Fibroblast of lung (primary cell): ENCODE measurements at places on chromosomes 1 and 21. TPM values are rescaled to one million over a fixed set of nuclear protein-coding genes. Genes with fewer than 3 reads are reported as not detected.

DNA sequence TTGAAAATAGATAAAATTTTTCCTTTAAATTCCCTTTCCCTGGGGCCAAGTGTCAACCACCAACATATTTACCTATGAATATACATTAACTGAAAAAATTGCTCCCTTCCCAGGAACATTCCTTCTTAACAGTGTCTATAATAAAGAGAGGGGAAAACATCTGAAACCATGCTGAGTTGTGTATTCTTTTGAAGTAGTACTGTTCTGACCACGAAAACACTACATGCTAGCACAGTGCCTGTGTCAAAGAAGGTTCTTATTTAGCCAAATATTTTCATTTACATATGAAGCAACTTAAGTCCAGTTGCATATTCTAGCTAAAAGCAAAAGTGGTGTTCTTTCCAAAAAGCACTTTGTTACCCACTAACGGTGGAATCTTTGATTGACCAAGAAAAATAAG lies 311.2 kb downstream of the VAV3 start:
- no peak for DNase-seq
- H3K27me3 ChIP-seq = no peaks in the 10 kb centered on the region
- H3K36me3 ChIP-seq = no peaks in the 10 kb centered on the region
- H3K27ac ChIP-seq = no peak overlapping the region
- H3K4me1 ChIP-seq = peaks cover 3% of the 10 kb centered on the region

- H3K4me1 ChIP-seq = no peaks in the 10 kb centered on the region
- H3K4me3 ChIP-seq = no peak overlapping the region
- no peaks in the 10 kb centered on the region for H3K27me3 ChIP-seq
- DNase-seq = peak; percentile 85
- H3K27ac ChIP-seq = no peak overlapping the region
- H3K36me3 ChIP-seq = no peaks in the 10 kb centered on the region
These were observed 174.7 kb upstream of the PKN2 start for GRCh38 chr1:88509379-88509778.

- H3K36me3 ChIP-seq = no peaks in the 10 kb centered on the region
- H3K4me1 ChIP-seq = no peaks in the 10 kb centered on the region
- H3K4me3 ChIP-seq = no peak overlapping the region
- peak; percentile 87 for DNase-seq
- no peaks in the 10 kb centered on the region for H3K27me3 ChIP-seq
These were observed 33.1 kb downstream of the LTN1 start for GRCh38 chr21:28959367-28960099.

- no peak overlapping the region for H3K27ac ChIP-seq
- no peaks in the 10 kb centered on the region for H3K4me1 ChIP-seq
- H3K27me3 ChIP-seq = peaks cover 19% of the 10 kb centered on the region
- DNase-seq = no peak
These were observed 6.6 kb upstream of the RUNX3 start for GRCh38 chr1:24936684-24937083.

DNA sequence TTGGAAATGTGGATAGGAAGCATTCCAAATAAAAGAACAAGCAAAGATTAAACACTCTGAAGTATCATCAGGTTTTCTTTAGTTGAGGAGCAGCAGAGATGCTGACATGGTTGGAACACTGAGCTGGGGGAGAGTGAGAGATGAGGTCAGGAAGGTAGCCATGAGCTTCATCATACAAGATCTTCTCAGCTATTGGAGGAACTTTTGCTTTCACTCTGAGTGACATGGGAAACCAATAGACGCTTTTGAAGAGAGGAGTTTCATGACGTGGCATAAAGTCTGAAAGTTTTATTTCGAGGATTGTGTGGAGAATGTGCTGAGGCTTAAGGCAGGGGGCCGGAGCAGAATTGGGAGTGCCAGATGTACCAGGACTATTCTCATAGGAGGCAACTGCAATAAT lies 616.2 kb upstream of the CAMK1G start:
- H3K27me3 ChIP-seq = no peaks in the 10 kb centered on the region
- no peaks in the 10 kb centered on the region for H3K4me1 ChIP-seq
- no peaks in the 10 kb centered on the region for H3K36me3 ChIP-seq

DNA sequence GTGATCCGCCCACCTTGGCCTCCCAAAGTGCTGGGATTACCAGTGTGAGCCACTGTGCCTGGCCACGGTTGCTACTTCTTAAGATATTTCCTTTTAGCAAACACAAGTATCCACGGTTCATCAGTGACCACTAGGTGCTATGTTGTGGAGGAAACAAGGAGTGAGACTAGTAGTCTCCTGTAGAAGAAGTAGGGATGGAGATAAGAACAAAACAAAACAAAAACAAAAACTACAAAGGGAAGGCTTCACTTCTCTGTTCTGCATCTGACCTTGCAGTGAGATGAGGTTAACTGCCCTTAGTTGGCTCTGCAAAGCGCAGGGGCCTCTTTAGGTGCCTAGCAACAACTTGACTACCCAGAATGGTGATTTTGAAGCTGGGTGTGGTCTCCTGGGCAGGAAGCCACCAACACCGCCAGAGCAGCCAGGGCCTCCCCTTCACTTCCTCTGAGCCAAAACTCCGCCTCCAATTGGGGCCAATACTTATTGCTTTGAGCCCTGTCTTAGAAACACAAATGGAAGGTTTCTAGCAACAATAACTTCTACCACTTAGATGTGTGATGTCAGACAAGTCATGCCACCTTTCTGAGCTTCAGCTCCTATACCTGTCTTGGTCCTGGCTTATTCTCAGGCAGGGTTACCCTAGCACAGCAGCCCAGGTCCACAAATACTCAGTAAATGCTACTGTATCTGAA lies 12.8 kb upstream of the CDC42 start:
- no peaks in the 10 kb centered on the region for H3K27me3 ChIP-seq
- H3K4me3 ChIP-seq = peak overlapping the region; percentile 11
- peak; percentile 89 for DNase-seq
- H3K36me3 ChIP-seq = no peaks in the 10 kb centered on the region

TAS1R2 gene
- not detected in 2 replicates for total RNA-seq
